ENCODE measurements at places on chromosomes 13 and 19. TPM values are rescaled to one million over a fixed set of nuclear protein-coding genes. Genes with fewer than 3 reads are reported as not detected.

The KIR3DL1 gene
- not detected for total RNA-seq

The ZNF284 gene
- 2.1 TPM for total RNA-seq

The CEACAM4 gene
- total RNA-seq, result not detected

The PSG4 gene
- not detected for total RNA-seq

The PCP2 gene
- 1.8 TPM for total RNA-seq

The LRRC25 gene
- not detected for total RNA-seq

The SLC25A41 gene
- 0.46 TPM for total RNA-seq

The TSSK6 gene
- total RNA-seq, result 3.8 TPM

The PAK4 gene
- total RNA-seq, result 22.6 TPM

The DDX49 gene
- total RNA-seq, result 53.4 TPM

DNA sequence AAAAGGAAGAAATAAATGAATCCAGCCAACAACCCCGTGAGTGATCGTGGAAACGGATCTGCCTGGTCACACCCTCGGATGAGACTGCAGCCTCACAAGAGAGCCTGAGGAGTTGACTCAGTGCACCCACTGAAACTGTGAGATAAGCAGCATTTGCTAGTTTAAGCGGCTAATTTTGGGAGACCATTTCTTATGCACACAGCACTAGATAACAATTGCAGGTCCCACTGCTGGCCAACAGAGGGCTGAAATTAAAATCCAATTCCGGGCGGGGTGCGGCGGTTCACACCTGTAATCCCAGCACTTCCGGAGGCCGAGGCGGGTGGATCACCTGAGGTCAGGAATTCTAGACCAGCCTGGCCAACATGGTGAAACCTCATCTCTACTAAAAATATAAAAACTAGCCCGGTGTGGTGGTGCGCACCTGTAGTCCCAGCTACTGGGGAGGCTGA lies 3.6 kb downstream of the UQCR11 start:
- DNase-seq, result no peak

DNA sequence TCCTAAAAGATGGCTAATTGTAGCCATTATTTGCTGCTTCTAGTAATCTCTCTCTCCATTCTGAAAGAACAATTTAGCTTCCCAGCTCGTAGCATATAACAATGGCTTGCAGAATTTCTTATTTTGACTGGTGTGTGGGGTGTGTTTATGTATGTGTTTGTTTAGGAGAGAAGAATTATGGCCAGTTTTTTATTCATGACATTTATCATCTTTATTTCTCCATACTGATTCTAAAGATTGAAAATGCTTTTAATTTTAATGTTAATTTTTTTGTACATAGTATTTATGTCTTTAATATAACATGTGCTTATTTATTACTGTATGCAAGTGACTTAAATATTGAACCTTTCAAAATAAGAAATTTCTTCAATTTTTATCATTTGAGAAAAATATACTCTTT lies 115.8 kb upstream of the TMTC4 start:
- DNase-seq, result no peak

DNA sequence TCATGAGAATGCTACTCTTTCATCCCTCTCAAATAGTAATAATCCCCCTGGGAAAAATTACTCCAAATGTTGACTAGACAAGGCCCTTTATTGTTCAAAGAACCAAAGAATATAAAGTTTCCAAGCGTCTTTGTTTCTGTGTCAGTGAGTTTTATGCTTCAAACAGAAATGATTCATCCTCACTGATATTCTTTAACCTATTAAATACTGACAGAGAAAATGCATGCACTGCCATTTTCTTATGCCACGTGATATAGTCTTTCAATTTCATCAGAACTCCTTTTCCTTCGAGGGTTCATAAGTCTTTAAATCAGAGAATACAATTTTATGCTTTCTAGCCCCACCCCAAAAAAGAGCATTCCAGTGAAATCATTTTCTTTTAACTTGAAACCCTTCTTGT lies 211.6 kb downstream of the SHISA2 start:
- DNase-seq, result no peak

DNA sequence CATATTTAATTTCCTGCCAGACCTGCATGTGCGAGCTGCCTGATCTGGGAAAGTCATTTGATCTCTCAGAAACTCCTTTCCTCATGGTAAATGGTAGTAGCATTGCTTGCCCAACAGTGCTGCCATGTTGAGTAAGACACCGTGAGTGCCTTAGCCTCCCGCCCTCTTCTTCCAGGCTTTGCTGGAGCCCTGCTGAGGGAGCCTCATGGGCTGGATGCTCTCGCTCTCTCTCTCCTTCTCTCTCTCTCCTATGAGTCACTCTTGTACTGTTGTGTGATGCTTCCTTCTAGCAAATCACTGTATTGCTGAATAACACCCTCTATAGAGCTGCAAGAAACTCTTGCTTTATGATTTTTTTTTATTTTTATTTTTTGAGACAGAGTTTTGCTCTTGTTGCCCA lies 365.5 kb downstream of the UQCRFS1 start:
- no peak for DNase-seq

GRCh38 chr13:51137250-51137649 lies 26.2 kb upstream of the C13orf42 start:
- no peak for DNase-seq

- DNase-seq, result no peak
Observed at GRCh38 chr13:31521435-31521834, 217.9 kb upstream of the RXFP2 start.

- peak; percentile 37 for DNase-seq
Observed at GRCh38 chr19:48962849-48963165, 2.3 kb upstream of the FTL start.

DNA sequence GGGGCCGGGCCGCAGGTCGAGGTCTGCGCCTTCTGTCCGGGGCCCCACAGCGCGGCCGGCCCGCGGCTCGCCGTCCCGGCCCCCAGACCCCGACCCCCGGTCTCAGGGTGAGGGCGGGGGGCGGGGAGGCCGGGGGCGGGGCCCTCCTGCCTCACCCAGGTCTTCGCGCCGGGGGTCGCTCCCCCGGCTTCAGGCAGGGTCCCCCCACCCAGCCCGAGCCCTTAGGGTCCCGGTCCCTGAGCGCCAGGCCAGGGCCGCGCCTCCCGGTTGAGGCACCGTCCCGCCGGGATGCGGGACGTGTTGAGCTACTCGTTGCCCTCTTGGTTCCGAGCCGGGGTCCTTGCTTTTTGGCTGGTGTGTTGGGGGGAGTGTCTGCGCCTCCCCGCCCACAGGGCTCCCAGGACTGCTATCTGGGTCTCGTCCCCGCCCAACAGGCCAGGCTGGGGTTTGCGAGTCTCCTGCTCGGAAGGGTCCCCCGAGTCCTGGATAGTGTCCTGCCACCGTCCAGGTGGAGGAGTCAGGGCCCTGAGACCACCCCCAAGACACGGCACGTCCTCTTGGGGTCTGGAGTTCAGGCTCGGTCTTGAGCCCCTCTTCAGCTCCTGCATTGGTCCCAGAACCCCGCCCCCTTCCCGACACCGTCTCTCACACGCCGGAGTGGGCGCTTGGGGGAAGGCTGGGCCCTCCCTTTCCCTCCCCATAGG lies 452 bp downstream of the PIAS4 start:
- peak; percentile 58 for DNase-seq

GRCh38 chr13:103876571-103876970 lies 810.4 kb upstream of the SLC10A2 start:
- DNase-seq, result no peak

DNA sequence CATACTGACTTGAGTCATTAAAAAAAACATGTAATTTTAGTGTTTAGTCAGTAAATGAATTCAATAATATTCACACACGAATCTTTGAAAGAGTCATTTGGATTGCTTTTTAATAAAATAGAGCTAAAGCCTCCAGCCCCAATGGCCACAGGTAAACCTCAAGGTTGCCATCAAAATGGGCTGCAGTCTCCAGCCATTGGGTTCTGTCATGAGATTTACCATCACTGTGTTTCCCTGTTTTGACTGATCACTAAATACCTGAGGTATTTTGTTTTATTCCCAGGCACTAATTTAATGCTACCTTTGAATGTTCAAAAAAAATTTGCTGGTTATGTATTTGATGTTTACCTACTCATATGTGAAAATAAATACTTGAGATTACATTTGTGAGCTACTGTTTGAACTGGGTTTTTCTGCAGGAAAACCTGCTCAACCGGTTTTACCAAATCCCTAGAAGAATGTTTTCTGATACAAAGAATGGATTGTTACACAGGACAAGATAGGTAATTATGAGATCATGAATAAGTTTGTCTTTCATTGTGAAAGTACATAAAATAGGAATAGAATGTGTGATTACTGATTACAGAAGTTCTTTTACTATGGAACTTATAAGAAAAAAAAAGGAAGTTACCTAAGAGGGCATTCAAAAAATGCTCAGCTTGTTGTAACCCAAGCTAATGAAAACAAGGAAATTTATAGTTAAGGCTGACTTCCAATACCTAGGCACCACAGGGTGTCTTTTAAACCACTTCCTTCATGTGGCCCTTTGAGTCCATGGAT lies 391.3 kb downstream of the EFNB2 start:
- DNase-seq, result no peak

DNA sequence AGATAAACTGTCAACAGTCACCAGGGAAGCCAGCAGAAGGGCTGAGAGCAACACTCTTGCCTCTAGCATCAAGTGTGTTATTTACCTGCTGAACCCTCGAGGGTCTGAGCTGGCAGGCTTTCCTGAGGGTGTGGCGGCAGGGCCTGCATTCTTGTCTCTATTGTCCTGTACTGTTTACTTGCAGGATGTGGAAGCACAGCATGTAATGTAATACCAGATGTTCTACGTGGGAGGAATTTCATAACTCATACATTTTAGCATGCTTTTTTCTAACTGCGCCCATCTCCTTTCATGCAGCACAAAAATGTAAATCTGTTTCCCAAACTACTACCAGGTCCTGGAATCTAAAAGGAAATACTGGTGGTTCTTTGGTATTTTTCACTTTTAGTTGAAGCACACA lies 153.1 kb downstream of the RGCC start:
- no peak for DNase-seq

- DNase-seq, result no peak
Observed at GRCh38 chr19:38386971-38387549, 774 bp downstream of the GGN start.

DNA sequence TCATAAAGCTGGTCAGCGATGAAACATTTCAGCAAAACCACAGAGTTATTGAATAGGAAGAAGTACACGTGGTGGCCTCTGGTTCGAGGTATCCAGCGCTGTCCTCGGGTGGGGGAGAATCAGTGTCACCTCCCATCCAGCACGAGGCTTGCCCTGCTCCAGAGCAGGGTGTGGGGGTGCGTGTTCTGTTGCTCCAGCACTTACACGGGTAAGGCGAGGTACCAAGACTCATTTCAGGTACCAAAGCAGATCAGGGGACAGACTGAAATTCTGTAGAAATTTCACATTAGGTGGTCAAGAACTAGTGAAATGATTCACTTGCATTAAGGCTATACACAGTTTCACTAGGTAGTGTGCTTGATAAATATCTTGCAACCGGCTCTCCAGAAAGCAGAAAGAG lies 164.2 kb upstream of the SOX1 start:
- no peak for DNase-seq

- DNase-seq, result no peak
Observed at GRCh38 chr13:44015811-44016210, 136.1 kb downstream of the LACC1 start.

DNA sequence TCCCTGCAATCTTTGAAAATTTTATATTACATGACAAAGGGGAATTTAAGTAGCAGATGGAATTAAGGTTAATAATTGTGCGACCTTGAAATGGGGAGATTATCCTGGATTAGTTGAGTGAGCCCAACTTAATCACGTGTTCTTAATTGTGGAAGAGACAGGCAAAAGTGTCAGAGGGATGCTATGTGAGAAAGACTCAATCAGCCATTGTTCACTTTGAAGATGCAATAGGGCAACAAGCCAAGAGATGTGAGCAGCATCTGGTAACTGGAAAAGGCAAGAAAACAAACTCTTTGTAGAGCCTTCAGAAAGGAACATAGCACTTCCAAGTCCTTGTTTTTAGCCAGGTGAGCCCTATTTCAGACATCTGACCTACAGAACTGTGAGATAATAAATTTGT lies 247.7 kb downstream of the SLITRK1 start:
- no peak for DNase-seq

GRCh38 chr13:60152114-60152513 lies 11.6 kb downstream of the DIAPH3 start:
- no peak for DNase-seq

GRCh38 chr13:97798836-97799235 lies 154.6 kb upstream of the IPO5 start:
- DNase-seq, result no peak

DNA sequence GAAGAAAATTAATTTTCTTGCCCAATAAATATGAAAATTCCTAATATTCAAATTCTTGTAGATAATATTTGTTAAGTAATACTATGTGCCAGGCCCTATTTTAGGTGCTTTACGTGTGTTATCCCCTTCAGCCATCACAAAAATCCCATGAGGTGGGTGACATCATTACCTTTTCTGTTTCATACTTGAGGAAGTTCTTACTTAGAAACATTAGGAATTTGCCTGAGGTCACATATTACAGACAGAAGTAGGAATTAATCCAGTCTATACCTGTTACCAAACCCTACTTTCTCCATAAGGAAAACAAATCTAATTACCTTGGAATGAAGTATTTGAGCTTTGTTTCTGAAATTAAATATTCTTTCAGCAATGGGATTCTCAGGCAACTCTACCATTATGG lies 336.1 kb downstream of the GPC6 start:
- no peak for DNase-seq

DNA sequence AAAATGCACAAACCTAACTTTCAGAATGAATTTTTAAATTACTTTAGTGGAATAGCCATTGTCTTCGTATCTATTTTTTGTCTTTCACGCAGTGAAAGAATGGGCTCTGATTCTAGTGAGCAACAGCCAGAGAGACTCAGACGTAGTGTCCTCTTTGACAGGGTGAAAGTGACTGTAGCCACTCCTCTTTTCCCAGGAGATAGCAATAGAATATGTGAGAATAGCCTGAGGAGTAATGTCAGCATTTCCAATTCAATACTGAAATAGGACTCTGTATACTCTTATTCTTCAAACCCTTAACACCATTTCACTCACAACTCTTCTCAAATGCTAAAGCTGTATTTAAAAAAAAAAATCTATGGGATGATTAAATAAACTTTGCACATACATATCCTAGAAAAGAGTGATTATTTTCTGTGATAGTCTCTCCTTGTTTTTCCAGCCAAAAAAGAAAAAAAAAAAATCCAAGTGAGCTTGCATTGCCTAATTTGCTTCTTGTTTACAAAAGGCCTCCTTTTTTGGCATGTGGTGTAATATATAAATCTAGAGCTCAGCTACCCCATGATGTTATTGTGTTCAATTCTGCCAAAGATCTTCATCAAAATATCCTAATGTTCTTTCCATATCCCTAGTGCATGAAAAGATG lies 626.1 kb upstream of the SLITRK6 start:
- no peak for DNase-seq

GRCh38 chr19:13122275-13122878 lies 4.3 kb downstream of the NACC1 start:
- peak; percentile 21 for DNase-seq

DNA sequence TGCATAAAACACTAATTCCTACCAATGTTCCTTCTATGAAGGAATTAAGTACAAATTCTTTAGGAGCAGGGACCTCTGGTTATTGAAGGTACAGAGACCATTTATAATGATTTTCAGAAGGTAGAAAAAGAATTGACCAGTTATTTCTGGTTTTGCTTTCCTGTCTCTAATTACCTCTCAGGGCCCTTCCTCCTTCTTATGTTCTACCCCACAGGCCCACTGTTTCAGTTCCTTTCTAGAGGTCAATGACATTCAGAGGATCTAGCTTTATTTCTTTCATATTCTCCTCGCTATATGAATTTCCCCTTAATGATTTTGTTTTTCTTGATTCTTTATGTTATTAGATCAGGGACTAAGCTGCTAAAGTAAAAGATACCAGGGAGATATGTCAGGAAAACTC lies 345.0 kb upstream of the SPRY2 start:
- no peak for DNase-seq
